ENCODE measurements at places on chromosomes 5 and 9.

GRCh38 chr9:133949486-133950061 is 42.5 kb downstream of the VAV2 start:
- no peak for DNase-seq

GRCh38 chr5:176131771-176132170 is 106.5 kb upstream of the SIMC1 start:
- DNase-seq = no peak

DNA sequence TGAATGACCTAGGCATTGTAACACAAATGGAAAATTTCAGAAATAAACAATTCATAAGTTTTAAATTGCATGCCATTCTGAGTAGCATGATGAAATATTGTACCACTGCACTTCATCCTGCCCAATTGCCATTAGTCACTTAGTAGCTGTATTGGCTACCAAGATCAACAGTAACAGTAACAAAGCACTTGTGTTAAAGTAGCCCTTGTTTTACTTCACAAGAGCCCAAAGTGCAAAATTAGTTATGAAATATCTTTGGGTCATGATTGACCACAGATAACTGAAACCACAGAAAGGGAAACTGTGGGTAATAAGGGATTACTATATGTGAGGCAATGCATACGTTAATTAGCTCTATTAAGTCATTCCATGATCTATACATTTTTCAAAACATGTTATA is 33.3 kb upstream of the RORB start:
- no peak for DNase-seq

GRCh38 chr5:149671544-149671943 is 58.6 kb upstream of the PPARGC1B start:
- no peak for DNase-seq

DNA sequence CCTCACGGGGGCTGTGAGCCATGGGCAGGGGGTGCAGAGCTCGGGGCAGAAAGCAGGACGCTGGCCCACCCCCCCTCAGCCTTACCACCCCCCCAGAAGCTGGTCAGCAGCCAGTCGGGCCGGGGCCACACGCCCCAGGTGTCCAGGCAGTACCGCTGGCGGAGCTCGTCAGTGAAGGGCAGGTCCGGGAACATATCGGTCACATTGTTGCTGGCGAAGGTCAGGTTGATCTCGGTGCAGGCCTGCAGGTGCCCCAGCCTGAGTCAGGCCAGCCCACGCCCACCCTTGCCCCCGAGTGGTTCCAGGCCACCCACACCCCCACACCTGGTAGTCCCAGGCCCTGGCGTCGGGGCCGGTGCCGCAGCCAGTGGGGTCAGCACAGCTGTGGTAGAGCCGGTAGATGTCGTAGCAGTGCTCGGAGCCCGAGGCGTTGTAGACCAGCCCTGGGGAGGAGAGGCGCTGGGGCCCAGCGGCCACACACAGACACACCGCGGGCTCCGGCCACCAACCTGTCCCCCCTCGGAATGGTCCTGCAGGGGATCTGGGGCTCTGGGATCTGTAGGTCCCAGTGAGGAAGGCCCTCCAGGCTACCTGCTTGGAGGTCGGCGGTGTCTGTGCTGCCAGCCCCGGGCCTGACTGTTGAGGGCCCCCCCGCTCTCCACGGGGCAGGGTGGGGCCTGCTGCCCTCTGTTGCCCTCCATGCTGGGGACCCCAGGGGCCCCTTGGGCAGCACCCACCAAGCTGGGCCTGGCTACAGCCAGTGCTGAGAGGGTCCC is 2.6 kb downstream of the DPP7 start:
- no peak for DNase-seq

Data from dorsolateral prefrontal cortex (tissue), 122 donors.